ENCODE measurements at places on chromosomes 5 and 9.
A peak's percentile ranks its signal among the peaks of the same experiment; 100 is the strongest.

DNA sequence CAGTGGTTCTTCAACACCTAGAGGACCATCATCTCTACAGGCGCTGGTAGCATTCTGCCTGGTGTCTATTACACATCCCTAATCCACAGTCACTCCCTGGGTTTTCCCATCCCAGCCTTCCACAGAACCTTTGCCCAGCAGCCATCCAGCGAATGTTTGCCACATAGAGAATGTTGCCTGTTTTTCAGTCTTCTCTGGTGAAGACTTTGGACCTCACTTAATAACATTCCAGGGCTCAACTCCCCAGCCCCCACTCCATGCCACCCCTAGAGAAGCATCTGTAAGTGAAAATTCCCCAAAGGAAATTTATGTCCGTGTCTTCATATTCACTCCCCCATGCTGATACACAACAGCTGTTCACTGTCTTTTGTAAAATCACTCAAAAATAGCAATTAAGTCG lies 249.6 kb downstream of the AOPEP start:
- no peak for DNase-seq

DNA sequence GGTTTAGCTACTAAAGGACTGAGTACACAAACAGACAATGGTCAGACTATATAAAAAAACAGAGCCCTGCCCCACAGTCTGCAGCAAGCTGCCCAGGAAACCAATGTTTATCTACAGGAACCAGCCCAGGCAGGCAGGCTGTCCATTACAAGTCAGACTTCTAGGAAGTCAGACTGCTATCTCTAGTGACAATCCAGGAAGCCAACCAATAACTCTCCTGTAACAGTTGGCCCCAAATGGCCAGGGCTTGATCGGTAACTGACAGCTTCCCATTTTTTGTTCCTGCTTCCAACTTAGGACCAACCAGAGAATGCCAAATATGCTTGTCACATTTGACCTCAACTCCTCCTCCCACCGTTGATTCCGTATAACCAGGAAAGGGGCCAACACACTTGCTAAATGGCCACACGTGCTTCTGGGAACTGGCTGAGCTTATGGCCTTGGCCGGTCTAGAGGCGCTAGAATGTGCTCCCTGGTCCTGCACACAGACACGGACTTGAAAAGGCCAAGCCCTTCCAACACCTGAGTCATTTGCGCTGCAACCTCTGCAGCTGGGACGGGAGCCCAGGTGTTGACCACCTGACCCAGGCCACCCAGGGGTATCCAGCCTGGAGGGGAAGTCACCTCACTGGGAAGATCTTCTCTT lies 79.6 kb upstream of the CDK20 start:
- DNase-seq = no peak

GRCh38 chr9:129323376-129323998 lies 145.4 kb upstream of the IER5L start:
- DNase-seq = no peak

DNA sequence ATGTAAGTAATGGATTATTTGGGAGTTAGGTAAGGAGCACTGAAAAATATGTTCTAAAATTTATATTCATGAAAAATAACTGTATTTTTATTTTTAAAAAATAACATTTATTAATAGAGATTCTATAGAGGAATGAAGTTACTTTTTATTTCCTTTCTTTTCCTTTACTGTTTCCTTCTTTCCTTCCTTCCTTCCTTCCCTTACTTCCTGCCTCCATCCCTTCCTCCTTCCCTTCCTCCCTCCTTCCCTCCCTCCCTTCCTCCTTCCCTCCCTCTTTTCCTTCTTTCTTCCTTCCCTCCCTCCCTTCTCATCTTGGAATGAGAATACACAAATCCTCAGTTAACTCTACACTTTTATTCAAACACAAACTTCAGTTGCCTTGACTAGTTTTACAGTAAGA lies 560.1 kb downstream of the RAB3C start:
- no peak for DNase-seq

DNA sequence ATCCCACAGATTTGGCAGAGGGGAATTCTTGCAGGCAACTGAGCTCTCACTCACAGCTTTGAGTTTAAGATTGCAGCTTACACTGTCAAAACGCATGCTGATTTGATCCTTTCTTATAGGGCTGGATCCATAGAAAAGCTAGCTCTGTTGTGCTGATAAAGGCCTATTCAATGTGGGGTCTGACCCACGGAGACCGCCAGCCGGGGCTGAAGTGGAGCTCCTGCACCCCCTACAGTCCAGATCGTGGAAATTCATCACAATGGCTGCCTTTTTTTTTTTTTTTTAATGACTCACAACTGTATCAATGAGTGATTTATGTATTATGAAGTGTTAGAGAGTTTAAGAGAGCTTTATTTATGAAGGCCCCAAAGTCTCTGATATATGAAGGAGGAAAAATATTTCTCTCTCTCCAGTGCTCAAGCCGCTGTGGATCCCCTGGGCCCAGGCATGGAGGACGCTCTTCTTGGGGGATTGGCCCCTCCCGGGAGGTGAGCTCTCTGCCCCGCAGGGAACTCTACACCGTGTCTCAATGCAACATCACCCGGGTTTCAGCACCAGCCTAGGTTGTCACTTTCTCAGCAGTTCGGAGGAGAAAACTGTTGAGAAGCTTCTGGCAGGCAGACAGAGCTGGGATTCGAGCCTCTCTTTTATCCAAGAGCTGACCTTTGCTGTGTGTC lies 700.2 kb downstream of the IRX1 start:
- DNase-seq = no peak

GRCh38 chr5:103487218-103487617 lies 75.4 kb downstream of the NUDT12 start:
- DNase-seq = no peak

DNA sequence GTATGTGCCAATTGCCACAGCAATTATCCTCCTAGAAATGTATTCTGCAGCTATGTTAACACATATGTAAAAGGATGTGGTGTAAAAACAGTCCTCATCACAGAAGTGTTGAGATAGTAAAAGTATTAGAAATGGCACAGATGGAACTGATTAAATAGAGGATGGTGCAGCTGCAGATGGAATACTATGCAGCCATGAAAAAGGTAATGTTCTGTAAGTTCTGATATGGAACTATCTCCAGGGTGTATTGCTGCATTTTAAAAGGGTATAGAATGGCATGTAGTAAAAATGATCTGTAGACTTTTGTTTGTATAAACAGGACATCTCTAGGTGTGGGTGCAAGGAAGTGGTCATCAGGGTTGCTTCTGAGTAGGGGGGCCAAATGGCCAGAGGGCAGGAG lies 63.0 kb upstream of the PHYKPL start:
- no peak for DNase-seq

DNA sequence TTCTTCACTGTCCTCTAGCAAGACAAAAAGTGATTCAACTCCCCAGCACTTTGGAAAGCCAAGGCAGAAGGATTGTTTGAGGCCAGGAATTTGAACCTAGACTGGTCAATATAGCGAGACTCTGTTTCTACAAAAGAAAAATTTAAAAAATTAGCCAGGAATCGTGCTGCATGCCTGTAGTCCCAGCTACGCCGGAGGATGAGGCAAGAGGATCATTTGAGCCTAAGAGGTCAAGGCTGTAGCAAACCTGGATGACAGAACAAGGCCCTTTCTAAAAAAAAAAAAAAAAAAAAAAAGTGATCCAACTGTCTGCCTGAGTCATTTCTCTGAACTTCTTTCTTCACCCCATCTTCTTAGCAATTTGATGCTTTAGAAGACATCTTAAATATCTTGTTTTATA lies 12.4 kb downstream of the ITGA2 start:
- DNase-seq = no peak

- no peak for DNase-seq
Observed at GRCh38 chr5:5231576-5231975, 91.4 kb downstream of the ADAMTS16 start.

- no peak for DNase-seq
Observed at GRCh38 chr5:111914966-111915636, 158.1 kb upstream of the NREP start.

DNA sequence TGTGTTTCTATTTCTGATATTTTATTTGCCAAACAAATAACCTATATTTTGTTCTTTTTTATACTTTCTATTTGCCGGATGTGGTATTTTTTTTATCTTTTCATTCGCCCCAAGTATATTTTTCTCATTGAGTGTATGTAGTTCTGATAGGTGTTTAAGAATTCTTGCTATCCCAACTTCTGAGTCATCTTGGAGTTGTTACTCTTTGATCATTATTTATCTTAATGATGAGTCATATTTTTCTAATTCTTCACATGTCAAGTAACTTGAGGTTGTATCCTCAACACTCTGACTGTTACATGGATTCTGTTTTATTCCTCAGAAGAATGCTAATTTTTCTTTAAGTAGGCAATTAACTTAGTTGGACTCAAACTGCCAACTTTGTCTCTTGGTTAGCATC lies 498.1 kb downstream of the TLE1 start:
- no peak for DNase-seq

DNA sequence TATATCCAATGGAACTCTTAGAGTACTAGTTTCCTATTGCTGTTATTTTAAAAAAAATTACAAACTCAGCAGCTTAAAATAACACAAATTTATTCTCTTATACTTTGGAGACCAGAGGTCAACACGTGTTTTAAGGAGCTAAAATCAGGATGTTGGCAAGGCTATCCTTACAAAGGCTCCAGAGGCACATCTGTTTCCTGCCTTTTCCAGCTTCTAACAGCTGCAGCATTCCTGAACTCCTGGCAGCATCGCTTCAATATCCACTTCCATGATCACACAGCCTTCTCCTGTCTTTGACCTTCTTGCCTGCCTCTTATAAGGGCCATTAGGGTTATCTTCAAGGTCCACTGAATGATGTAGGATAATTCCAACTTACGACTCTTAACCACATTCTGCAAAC lies 92.2 kb upstream of the CCNG1 start:
- DNase-seq = no peak

DNA sequence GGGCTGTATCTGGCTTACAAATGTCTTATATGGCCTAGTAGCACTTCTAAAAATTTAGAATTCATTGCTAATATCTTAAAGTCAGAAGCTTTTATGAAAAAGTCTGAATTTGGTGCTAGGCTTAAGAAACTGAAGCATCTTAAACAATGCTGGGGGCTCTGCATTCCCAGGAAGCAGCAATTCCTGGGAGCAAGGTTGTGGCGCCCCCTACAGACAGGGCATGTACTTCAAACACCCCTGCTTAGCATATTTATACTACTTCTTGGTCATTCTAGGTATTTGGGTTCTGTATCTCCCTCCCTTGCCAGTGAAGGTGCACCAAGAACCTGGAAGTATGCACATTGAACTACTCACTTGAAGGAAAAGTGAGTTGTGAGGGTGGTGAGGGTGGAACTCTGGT lies 64.6 kb upstream of the GRIA1 start:
- DNase-seq = no peak

DNA sequence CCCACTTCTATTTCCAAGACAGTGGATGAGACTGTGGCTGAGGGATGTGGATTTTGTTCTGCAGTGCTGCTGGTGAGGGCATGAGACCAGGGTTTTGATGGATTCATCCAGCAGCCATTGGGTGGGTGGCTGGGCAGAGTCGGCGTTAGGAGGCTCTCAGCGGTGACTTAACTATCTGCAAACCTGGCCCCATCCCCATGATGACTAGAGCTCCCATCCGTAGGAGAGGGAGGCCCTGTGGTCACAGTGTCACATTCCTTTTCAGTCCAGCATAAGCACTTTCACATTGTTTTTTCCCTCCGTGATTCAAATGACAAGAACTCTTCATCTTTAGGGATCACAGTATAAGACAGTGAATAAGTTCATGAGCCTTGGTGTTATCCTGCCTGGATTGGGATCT lies 60.4 kb upstream of the SPRY4 start:
- DNase-seq = no peak

DNA sequence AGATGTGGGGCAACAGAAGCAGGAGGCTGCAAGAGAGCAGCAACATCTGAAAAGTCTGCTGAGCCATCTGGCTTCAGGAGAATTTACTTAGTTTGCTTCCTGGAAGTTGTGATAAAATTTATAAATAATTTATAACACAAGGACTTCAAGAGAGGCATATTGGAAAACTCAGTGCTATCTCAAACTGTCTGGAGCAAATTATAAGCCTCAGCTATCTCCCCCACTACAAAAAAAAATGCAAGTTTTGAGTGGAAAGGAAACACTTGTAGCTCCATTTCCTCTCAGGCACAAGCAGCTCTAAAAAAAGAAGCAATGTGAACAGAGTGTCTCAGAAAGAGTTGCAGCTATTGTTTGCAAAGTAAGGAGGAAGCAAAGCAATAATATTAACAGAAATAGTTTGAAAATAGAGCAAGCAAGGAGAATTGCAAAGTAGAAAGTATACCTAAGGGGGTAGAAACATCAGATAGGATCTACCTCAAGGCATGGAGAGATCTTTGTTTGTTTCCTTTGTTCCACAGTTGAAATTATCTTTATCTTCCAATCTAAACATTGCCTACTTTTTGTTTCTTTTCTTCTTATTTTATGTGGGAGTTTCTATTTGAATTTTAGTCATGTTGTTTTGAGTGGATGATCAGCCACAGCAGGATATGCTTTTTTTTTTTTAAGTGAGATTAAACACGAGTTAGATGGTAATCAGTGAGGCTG lies 55.9 kb upstream of the IL6ST start:
- DNase-seq = peak; percentile 35

- DNase-seq = no peak
Observed at GRCh38 chr5:176820937-176821336, 10.6 kb downstream of the UNC5A start.

GRCh38 chr5:159385536-159385935 lies 55.2 kb upstream of the IL12B start:
- peak; percentile 39 for DNase-seq

- no peak for DNase-seq
Observed at GRCh38 chr5:58346041-58346440, 113.8 kb downstream of the PLK2 start.

DNA sequence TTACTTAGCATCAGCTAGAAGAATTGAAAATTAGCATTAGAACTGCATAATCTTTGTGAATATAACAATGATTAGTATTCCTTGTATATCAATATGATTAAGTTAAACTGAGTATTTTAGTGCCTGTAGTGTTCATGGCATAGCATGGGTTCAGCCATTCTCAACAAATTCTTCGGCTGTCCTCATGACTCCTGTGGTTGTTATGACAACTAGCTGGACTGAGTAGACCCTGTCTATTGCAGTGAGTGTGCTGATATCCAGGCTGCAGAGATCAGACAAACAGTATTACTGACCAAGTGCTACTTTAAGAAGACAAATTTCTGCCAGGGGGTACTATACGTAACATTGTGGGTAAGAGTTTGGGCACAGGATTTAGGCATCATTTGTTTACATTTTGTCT lies 125.9 kb downstream of the NUDT12 start:
- no peak for DNase-seq

- peak; percentile 35 for DNase-seq
Observed at GRCh38 chr9:114285166-114285867, 37.6 kb upstream of the ORM1 start.

- no peak for DNase-seq
Observed at GRCh38 chr9:122396614-122397148, 25.9 kb downstream of the PTGS1 start.

DNA sequence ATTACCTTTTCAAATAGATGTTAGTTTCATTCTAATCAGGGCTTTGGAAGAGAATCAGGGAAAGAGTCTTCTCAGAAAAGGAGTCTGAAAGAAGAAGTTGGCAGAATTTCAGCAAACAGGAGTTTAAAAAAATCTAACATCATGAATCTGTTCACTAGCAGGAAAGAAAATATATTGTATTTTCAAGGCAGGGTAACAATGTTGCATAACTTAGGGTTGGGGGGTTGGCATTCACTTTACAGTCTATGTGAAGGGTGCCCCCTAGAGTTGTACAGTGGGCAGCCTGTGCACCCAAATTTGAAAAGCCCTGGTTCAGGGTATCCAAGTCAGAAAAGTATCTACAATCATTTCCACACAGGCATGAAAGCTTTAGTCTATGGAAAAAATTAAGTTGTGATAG lies 348.4 kb upstream of the SLC30A5 start:
- no peak for DNase-seq

GRCh38 chr5:56161439-56161823 lies 71.7 kb downstream of the ANKRD55 start:
- peak; percentile 31 for DNase-seq

- DNase-seq = no peak
Observed at GRCh38 chr5:127820910-127821553, 117.8 kb downstream of the CCDC192 start.

Data from suppressor macrophage treated with lipopolysaccharide for 4 hours (primary cell).